Lower lobe of right lung (tissue), 2 donors: ENCODE measurements at places on chromosomes 7 and 10. TPM values are rescaled to one million over a fixed set of nuclear protein-coding genes. Genes with fewer than 3 reads are reported as not detected.

The PON3 gene
- total RNA-seq = 25.6 TPM

DNA sequence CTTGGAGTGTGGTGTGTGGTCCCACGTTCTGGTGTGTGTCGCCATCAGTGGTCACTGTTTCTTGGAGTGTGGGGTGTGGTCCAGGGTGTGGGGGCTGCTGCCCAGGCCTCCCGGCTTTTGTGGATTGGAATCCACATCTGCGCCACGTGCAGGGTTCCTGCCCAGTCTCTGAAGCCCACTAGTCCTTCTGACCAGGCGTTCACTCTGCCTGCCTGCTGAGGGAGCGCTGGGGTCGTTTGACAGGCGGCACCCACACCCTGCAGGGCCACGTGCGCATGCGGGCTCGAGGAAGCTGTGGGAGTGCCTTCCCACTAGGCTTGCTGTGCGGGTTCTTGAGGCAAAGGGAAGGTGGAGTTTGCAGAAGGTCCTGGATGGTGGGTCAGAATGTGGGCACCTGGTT, 51.4 kb downstream of the INPP5A start:
- H3K4me3 ChIP-seq = no peak overlapping the region
- H3K36me3 ChIP-seq = no peaks in the 10 kb centered on the region
- no peak for DNase-seq
- peaks cover 93% of the 10 kb centered on the region for H3K4me1 ChIP-seq
- peak overlapping the region; percentile 82 for H3K27ac ChIP-seq

DNA sequence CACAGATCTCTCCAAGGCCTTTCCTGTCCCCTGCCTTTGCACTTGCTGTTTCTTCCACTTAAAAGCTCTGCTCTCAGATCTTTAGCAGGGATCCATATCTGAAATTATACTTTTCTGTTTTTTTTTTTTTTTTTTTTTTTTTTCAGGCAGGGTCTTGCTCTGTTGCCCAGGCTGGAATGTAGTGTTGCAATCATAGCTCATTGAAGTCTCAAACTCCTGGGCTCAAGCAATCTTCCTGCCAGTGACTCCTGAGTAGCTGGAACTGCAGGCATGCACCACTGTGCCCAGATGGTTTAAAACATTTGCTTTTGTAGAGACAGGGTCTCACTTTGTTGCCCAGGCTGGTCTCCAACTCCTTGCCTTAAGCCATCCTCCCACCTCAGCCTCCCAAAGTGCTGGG, 5.0 kb upstream of the TSPAN15 start:
- no peak for DNase-seq
- no peaks in the 10 kb centered on the region for H3K27me3 ChIP-seq
- H3K4me1 ChIP-seq = peaks cover 28% of the 10 kb centered on the region
- H3K36me3 ChIP-seq = no peaks in the 10 kb centered on the region
- H3K27ac ChIP-seq = no peak overlapping the region
- no peak overlapping the region for H3K4me3 ChIP-seq

DNA sequence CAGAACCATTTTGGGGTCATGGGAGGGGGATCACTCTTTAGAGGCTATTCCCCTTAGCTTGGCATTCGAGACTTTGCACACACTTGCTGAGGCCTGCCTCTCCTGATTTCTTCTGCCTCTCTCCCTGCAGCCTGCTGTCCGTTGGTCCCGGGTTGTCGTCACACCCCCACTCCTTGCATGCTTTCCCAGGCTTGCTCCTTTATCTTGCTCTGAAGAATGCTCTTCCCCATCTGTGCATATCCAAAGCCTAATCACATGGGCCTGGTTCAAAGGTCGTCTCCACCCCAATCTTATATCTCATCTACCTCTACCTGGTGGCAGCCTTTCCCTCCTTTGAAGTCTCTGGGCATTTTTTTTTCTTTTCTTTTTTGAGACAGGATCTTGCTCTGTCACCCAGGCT, 24.3 kb upstream of the EMX2 start:
- H3K27me3 ChIP-seq = peaks cover 34% of the 10 kb centered on the region
- no peak overlapping the region for H3K27ac ChIP-seq
- no peak for DNase-seq
- H3K36me3 ChIP-seq = no peaks in the 10 kb centered on the region
- H3K4me1 ChIP-seq = no peaks in the 10 kb centered on the region

The GUSB gene
- total RNA-seq = 88.6 TPM

- no peak overlapping the region for H3K27ac ChIP-seq
- no peaks in the 10 kb centered on the region for H3K36me3 ChIP-seq
- H3K4me1 ChIP-seq = no peaks in the 10 kb centered on the region
- H3K4me3 ChIP-seq = no peak overlapping the region
- no peak for DNase-seq
Observed at GRCh38 chr7:107277331-107277730, 108.5 kb downstream of the HBP1 start.

The ELMO1 gene
- total RNA-seq = 60.1 TPM

The RPEL1 gene
- 0.30 TPM for total RNA-seq

The SLC25A28 gene
- total RNA-seq = 50.1 TPM

DNA sequence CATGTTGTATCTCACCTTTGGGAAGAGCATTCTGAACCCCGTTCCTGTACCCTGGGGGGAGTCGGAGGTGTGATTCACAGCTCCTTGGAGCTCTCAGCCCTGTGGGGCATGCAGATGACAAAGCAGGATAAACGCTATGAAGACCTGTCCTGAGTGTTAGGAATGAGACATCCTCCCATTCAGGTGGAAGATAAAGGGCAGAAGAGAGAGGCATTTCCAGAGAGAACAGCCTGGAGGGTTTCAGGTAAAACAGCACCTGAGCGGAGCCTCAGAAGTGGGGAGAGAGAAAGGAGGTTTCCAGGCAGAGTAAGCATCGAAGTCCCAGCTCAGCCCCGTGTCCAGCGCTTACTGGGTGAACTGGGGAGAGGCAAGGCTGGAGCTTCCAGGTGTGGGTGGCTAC, 288.9 kb downstream of the KLF6 start:
- no peaks in the 10 kb centered on the region for H3K27me3 ChIP-seq
- H3K36me3 ChIP-seq = no peaks in the 10 kb centered on the region
- no peak overlapping the region for H3K27ac ChIP-seq
- no peak overlapping the region for H3K4me3 ChIP-seq
- DNase-seq = no peak
- no peaks in the 10 kb centered on the region for H3K4me1 ChIP-seq

GRCh38 chr7:3461923-3462322, 160.9 kb downstream of the SDK1 start:
- no peak overlapping the region for H3K27ac ChIP-seq
- H3K27me3 ChIP-seq = no peaks in the 10 kb centered on the region
- no peaks in the 10 kb centered on the region for H3K4me1 ChIP-seq

- H3K27ac ChIP-seq = no peak overlapping the region
- H3K27me3 ChIP-seq = no peaks in the 10 kb centered on the region
- H3K36me3 ChIP-seq = no peaks in the 10 kb centered on the region
- no peak overlapping the region for H3K4me3 ChIP-seq
Observed at GRCh38 chr7:141490474-141490873, 60.7 kb upstream of the AGK start.
